Activated CD4-positive, CD25-positive, alpha-beta regulatory T cell (primary cell): ENCODE measurements at places on chromosomes 7 and 10.

DNA sequence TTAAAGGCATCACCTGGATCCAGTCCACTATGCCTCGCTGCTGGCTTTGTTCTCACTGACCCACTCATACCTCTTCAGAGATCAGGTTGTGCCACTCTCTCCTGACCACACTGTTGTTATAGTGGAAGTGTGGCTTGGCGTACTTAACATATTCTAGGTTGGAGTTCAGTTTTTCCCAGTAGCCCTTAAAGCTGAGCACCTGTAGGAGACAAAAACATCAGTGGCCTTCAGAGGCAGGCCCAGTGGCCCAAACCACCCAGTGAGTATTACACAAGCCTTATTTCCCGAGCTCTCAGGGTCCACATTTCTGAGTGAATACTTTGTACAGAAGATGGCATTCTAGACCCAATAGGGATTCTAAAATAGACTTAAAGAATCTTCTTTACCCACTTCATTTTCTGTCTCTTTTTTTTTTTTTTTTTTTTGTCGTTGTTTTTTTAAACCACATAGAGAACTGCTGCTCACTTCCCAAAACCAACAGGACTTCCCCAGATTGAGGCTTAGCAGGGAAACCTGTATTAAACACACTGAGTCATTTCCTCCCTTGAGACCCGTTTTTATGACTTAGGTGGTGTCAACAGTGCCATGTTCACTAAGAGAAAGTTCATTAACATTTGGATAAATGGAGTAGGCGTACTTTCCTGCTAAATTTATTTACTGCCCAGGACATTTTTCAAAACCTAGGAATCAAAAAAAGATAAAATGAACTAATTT lies 85.8 kb downstream of the GSAP start:
- no peak for DNase-seq

DNA sequence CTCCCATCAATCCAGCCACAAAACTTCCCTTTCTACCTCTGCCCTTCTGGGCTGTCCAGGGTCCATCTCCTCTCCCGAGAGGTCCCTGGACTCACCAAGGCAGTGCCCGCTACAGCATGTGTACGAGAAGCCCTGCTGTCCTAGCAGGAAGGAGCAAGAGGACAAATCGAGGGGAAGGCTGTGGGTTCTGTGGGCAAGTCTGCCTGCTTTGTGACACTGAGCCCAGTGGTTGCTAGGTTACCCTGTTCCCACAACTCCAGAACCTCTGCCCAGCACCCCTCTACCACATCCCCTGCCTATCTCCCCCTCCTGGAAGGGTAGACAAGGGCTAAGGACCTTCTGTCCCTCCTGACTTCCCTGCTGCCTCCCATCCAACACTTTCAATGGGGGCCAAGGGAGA lies at the start of gene TBATA:
TSS of gene TBATA (minus strand) at position 188 of the 400 bp plus-strand sequence. CDS start 1,998 bp downstream, outside the sequence.
- no peak for DNase-seq

GRCh38 chr7:100053215-100053614 lies 3.6 kb downstream of the ZSCAN21 start:
- DNase-seq: no peak

DNA sequence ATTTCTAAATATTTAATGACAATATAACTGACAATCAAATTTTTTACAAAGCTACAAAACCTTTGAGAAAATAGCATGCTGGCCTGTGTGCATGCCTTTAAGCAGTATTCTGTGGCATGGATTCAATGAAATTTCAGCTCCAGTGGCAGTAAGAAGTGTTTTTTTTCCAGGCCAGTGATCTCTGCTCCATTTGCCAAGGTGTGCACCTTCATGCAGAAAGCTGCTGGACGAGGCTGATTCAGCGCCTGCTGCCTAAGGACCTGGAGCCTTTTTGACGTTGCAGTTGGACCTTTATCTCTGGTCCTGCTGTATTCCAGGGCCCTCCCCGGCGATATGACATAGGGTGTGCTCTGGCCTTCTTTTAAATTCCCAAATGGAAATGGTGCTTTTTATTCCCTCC lies 26.6 kb downstream of the VWC2 start:
- no peak for DNase-seq

DNA sequence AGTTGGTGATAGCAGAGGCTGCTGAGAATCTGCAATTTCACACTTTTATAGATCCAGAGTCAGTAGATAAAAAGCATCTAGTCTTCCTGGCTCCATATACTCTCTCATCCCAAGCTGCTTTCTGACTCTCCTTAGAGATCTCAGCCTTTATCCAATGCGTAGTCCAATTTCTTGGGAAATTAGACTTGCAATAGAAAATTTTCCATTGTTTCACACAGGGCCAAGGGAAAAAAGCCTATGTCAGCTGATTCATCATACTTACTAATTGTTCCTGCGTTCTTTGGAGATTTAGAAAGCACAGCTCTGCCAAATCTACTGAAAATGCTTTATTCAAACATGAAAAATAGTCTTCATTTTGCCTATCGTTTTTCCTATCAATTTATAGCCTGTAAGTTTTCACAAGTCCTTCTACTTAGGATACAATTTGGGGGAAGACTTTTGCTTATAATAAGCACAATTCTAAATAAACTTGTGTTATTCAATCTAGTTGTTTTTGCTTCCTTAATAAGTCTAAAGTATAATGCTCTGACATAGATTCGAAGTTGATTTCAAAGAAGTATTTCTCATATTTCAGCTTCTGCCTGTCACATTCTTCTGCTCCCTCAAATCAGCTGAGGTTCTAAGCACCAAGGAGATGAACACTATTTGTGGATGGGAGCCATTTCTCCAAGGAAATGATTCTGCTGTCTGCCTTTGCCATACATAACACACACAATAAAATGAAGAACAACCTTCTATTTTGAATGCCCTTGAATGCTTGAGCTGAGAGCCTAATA lies 165.4 kb downstream of the ADAM12 start:
- no peak for DNase-seq

DNA sequence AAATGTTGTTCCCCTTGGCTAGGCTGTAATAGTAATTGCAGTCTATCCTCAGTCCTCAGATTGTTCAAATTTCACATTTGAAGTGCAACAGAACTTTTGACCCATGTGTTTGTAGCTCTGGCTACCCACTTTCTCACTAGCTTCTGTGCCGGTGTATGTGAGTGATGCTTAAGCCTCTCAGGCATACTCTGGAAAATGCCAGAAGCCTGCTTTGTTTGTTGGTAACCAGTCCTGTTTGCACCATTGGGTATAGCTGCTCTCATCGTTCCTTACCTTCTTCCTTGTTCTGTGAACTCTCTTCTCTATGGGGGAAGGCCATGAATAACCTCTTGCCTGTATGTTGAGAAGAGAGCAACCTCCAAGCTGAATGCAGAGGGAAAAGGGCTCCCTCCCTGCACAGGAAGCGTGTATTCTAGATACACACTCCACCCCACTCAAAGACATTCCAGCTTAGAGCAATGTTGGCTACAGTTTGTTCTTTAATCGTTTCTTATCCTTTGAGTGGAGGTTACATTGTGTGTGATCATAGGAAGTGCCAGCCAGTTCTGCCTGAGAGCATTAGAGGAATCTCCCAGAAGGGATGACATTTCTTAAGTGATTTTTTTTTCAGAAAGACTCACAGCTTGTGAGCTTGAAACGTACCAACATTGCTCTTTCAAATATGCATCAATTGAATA lies 40.5 kb downstream of the C1QL3 start:
- DNase-seq: no peak

- DNase-seq: no peak
Measured at GRCh38 chr7:9657257-9657656, 1223.8 kb downstream of the NXPH1 start.

DNA sequence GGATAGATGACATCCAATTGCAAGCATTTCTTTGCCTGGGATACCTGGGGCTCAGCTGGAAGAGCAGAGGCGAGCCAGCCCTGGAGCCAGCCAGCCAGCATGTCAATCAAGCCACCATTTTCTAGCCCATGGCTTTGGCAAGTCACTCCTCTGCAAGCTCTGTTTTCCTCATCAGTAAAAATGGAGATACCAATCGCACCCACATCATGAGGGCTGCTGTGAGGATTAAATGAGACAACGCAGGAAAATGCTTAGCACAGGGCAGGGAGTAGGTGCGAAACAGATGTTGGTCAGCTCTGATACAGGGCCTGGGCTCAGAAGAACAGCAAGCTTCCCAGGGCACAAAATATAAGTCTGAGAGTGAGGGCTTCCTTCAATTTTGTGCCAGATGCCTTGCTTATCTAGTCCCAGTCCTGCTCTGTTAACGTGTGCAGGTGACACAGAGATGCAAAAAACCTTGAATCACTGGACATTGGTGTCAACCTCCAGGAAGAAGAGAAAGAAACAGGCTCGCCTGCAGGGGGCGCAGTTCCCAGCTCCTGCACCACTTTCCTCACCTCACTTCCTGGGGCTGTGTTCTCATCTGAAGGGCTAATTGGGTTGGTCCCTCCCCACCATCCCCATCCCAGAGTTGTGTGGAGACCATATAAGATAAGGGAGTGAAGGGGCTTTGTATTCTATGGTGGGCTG lies 72.8 kb upstream of the CACUL1 start:
- no peak for DNase-seq

- no peak for DNase-seq
Measured at GRCh38 chr10:49397036-49397999, 1.4 kb upstream of the DRGX start.

GRCh38 chr10:78783753-78784152 lies 285.0 kb upstream of the ZMIZ1 start:
- DNase-seq: no peak

DNA sequence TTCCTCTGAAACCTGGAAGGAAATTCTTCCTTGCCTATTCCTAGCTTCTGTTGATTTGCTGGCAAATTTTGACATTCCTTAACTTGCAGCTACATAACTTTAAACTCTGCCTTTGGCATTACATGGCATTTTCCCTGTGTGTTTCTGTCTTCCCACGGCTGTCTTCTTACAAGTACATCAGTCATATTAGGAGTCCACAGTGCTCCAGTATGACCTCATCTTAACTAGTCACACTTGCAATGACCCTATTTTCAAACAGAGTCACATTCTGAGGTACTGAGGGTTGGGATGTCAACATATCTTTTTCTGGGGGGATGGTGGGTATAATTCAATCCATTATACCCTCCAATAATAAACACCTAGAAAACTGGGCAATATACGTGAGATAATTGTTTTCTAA lies 37.4 kb upstream of the EPHB6 start:
- no peak for DNase-seq

DNA sequence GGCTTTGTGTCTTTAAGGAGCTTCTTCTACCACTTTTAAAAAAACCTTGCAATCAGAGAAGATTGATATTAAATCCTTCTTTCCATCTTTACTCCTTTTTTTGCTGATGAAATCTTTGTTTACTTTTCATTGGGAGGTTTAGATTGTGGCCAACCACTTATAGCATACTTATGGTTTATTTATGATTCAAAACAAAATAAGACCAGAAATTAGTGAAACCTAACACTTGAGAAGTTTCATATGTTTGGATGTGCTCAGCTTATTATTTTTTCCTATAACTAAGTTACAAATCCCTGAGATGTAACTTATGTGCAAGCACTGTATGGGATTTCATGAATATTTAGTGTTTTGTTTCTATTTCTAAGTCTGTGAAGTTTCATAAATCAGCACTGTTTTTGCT lies 13.5 kb upstream of the PRPS1L1 start:
- DNase-seq: no peak

DNA sequence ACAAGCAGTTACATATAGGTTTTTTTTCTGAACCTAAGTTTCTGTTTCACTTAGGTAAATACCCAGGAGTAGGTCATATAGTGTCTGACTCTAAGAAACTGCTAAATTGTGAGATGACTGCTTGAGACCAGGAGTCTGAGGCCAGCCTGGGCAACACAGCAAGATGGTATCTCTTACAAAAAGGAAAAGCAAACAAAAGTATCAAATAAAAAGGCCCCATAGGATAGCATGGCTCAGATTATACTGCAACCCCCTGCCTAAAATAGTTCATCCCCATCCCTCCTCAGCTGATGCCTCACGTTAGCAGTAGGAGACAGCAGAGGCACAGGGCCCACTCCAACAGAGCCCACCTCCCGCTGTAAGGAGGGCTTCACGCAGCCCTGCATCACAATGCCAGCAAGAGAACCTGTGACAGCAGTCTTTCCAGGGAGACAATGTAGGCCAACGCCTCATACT lies 90.3 kb downstream of the SRPK2 start:
- DNase-seq: no peak

DNA sequence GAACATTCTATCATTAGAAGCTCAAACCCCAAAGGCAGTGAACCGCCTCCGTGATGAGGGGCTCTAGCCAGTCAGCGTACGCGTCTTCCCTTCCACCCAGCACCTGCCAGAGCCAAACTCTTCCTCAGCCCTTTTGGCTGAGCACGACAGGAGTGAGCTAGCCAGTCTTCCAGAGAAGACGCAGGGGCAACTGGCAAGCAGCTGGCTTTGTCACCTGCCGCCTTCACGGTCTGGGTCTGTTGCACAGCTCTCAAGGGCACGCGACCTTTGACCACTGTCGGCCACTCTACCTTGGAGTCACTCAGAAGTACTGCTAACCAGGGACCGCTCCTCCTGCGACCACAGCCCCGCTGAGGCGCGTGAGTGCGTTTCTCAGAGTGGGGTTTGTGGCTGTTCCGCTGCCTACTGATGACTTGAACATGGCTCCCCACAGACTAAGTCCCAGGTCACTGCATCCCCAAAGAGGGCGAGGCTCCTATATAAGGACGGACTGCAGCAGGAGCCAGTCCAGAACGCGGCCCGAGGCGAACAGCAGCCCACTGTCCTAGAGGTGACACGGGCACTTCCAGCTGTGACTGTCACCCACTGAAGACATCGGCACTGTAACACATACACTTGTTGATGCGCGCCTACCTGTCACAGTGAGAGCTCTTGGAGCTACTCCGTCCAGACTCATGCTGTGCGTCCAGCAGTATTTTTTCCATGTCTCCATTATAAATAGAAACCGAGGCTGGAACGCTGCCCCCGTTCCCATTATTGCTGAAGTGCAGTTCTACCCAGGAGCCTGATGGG lies 8.4 kb downstream of the BNIP3 start:
- no peak for DNase-seq

- DNase-seq: no peak
Measured at GRCh38 chr7:64625114-64626082, 40.5 kb upstream of the ZNF107 start.

DNA sequence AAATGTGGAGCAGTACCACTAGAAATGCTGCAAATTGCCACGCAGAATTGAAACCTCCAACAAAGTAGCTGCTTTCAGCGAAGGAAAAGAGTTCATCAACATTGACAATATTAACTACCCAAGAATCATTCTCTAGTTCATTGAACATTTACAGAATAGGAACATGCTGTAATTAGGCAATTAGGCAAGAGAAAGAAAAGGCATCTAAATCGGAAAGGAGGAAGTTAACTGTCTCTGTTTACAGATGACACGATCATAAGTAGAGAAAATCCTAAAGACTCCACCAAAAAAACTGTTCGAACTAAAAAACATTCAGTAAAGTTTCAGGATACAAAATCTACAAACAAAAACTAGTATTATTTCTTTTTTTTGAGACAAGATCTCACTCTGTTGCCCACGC lies 8.9 kb upstream of the PKD1L1 start:
- no peak for DNase-seq

GRCh38 chr10:47261556-47261955 lies 38.4 kb upstream of the GDF10 start:
- DNase-seq: no peak
